ENCODE measurements at places on chromosomes 6 and 20. TPM values are rescaled to one million over a fixed set of nuclear protein-coding genes. Genes with fewer than 3 reads are reported as not detected.

DNA sequence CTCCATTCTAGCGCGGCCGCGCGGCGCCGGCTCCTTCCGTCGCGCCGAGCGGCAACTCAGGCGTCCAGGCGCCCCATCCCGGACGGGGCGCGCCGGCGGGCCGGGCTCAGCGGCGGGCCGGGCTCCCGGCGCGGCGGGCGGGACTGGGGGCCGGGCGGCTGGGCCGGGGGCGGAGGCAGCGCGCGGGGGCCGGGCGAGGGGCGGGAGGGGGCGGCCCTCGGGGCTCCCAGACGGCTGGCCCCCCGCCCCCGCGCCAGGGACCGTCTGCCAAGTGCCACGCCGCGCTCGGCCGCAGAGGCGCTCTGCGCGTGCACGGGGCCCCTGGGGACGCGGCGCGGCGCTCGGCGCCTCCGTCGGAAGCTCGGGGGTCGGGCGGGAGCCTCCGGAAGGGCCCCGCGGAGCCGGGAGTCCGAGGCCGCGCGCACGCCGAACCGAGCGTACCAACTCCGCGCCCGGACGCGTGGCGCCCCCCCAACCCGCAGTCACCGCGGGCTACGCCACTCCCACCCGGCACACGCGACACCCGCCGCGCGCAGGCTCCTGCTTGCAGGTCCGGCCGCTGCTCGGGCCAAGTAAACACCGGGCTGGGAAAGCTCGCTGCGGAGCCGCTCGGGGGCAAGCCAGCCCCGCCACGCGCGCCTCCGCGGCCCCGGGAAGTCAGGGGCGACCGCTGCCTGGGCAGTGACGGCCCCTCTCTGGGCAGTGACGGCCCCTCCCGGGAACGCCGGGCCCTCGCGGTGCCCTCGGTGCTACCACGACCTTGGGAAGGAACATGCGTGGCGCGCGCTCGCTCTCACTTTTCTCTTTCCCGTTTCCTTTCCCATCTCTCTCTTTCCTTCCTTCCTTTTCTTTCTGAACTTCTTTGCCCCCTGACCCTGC is at the start of gene PREX1:
PREX1 (minus strand) TSS at position 145 of the 879 bp plus-strand sequence; CDS start at position 6, 139 bp downstream.
- peak; percentile 60 for DNase-seq

- DNase-seq: no peak
Measured at GRCh38 chr6:39273406-39273821, 40.8 kb downstream of the KCNK17 start.

GRCh38 chr6:136014454-136015437 is 163.2 kb downstream of the PDE7B start:
- no peak for DNase-seq

DNA sequence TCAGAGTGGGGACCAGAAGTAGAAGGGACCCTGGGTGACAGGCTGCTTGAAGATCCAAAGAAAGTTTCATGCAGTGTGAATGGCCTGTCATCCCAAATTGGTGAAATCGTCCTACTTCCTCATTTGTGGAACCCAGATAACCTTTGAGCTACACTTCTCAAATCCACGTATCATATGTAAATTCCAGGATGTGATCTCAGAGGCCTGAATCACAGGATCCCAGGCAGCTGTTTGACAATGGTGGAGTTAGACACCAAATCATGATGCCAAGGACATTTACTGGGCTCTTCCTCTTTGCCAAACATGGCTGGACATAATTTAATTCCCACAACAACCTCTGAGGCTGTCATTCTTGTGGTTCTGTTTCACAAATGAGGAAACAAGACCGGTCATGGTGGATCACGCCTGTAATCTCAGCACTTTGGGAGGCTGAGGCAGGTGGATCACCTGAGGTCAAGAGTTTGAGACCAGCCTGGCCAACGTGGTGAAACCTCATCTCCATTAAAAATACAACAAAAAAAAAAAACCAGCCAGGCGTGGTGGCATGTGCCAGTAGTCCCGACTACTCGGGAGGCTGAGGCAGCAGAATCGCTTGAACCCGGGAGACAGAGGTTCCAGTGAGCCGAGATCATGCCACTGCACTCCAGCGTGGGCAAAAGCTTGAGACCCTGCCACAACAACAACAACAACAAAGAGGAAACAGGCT is 39.9 kb upstream of the TTPAL start:
- DNase-seq: no peak

GRCh38 chr20:58084966-58085365 is 143.5 kb downstream of the ANKRD60 start:
- DNase-seq: no peak

- DNase-seq: no peak
Measured at GRCh38 chr6:163415620-163416556, 1.4 kb downstream of the QKI start.

GRCh38 chr6:159194421-159194820 is 25.2 kb downstream of the FNDC1 start:
- DNase-seq: no peak

DNA sequence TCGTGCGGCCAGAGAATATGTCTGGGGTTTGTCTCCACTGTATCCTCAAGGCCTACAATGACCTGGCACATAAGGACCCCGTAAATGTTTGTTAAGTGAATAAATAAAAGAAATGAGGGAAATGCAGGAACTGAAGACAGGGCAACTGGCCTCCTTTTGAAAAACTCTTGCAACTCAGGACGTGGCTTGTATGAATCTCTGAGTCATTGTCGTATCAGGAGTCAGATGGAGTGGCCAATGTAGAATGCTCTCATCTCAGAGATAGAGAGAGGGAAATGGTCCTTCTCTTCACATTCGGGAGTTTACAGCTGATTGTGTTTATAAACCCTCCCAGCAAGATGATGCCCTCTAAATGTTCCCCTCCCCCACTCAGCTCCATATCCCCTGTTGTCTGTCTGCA is 57.1 kb downstream of the UST start:
- DNase-seq: no peak

DNA sequence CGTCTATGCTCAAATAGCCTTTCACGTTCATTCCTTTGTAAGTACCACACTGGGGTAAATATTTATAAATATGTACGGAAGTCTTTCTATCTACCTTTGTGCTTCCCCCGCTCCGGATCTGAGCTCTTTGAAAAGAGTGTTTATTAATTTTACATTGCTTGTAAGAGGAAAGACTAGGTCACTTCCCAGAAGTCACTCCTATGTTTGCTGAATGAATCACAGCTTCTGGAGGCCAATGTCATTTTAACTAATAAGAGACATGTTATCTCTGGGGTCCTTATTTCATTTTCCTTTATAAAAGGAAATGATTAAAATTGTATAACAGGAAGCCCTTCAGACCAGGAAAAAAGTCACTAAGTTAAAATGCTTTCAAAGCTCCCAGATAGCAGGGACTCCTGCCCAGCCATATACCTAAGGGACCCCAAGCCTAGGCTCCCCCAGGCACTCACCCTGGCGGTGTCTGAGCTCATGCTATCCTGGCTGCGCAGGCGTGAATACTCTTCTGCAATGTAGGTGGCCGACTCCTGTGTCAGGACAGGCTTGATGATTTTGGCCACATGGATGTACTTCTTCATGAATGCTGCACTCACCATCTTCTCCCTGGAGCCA is 12.6 kb downstream of the MCM3 start:
- DNase-seq: no peak

GRCh38 chr6:162364488-162364887 is 363.1 kb downstream of the PRKN start:
- DNase-seq: no peak

- DNase-seq: no peak
Measured at GRCh38 chr20:59323731-59324130, 23.3 kb downstream of the EDN3 start.

DNA sequence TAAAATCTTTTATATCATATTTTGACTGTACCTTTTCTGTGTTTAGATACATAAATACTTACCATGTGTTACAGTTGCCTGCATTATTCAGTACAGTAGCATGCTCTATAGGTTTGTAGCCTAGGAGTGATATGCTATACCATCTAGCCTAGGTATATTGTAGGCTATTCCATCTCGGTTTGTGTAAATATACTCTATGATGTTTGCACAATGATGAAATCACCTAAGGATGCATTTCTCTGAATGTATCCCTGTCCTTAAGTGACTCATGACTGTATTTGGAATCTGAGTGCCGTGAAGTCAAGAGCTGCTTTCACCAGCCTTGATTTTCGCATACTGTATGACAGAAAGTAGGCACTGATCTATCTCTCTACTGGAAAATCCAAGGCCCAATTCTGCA is 129.9 kb downstream of the UTRN start:
- DNase-seq: no peak

DNA sequence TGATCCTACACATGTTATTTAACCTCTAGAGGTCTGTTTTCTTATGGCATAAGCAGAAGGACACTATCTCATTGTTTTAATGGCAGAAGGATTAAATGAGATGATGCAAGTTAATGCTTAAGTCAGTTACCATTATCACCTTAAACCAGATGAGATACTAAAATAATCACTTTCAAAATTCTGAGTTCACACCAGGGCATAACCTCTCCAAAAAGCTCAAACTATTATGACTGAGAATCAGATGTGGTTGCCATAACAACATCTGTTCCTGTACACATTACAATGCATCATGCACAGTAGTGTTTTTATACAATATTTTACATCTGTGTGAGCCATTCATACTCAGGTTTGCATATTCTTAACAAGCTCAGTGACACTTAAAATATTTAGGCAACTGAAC is 10.2 kb downstream of the ADNP start:
- no peak for DNase-seq

GRCh38 chr6:132687306-132687705 is 26.5 kb downstream of the VNN1 start:
- DNase-seq: no peak

The SOX18 gene
- total RNA-seq: not detected

The PNLDC1 gene
- not detected for total RNA-seq

The GRM4 gene
- total RNA-seq: 0.38 TPM

The MEI4 gene
- total RNA-seq: 2.6 TPM

The BANF2 gene
- not detected for total RNA-seq

The DACT2 gene
- total RNA-seq: 30.5 TPM

Data from progenitor cell of endocrine pancreas (in vitro differentiated cells).